ENCODE measurements at places on chromosomes 3 and 15. TPM values are rescaled to one million over a fixed set of nuclear protein-coding genes. Genes with fewer than 3 reads are reported as not detected.

DIS3L gene
- 36.1 TPM for total RNA-seq

TIPARP gene
- 55.7 TPM for total RNA-seq

GHRL gene
- total RNA-seq: not detected

MYL3 gene
- not detected for total RNA-seq

MRPL46 gene
- total RNA-seq: 64.0 TPM

SLC15A2 gene
- 0.29 TPM for total RNA-seq

IMP3 gene
- 125 TPM for total RNA-seq

PAQR9 gene
- 4.1 TPM for total RNA-seq

MUC13 gene
- total RNA-seq: 8.3 TPM

Data from A549 treated with ZK216348 at 1 μM for 4 hours (cell line).